NCI-H2081 (cell line): ENCODE measurements at places on chromosomes 12 and 14.

- no peak for DNase-seq
Observed at GRCh38 chr12:86213012-86213411, 43.2 kb downstream of the MGAT4C start.

- DNase-seq, result no peak
Observed at GRCh38 chr12:99915251-99916082, 69.3 kb downstream of the ANKS1B start.

- no peak for DNase-seq
Observed at GRCh38 chr12:45464699-45465098, 248.8 kb downstream of the ANO6 start.

- no peak for DNase-seq
Observed at GRCh38 chr12:32536000-32536345, 136.6 kb downstream of the FGD4 start.

- no peak for DNase-seq
Observed at GRCh38 chr14:72081137-72081536, 148.9 kb downstream of the RGS6 start.

GRCh38 chr14:99627510-99628381 lies 17.2 kb upstream of the HHIPL1 start:
- DNase-seq, result no peak

- no peak for DNase-seq
Observed at GRCh38 chr12:29088611-29089219, 60.4 kb upstream of the FAR2 start.

DNA sequence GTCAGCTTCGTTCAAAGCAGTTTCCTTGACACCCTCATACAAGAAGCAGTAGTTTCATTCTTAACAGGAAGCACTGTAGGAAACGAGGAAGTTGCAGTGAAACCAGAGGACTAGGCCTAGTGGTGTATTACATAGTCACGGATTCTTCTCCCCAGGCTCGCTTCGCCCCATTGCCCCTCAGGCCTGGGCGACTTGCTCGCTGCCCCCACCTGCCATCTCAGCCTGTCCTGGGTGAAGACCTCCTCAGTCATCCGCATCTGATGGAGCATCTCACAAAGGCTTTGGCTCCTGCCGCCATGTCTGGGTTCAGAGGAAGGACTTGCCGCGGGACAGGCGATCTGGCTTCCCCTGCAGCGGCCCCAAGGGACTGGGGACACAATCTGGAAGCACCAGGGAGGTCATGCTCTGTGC lies 93.5 kb downstream of the LMNTD1 start:
- DNase-seq, result no peak

GRCh38 chr12:508795-509194 lies 49.1 kb downstream of the B4GALNT3 start:
- DNase-seq, result no peak

DNA sequence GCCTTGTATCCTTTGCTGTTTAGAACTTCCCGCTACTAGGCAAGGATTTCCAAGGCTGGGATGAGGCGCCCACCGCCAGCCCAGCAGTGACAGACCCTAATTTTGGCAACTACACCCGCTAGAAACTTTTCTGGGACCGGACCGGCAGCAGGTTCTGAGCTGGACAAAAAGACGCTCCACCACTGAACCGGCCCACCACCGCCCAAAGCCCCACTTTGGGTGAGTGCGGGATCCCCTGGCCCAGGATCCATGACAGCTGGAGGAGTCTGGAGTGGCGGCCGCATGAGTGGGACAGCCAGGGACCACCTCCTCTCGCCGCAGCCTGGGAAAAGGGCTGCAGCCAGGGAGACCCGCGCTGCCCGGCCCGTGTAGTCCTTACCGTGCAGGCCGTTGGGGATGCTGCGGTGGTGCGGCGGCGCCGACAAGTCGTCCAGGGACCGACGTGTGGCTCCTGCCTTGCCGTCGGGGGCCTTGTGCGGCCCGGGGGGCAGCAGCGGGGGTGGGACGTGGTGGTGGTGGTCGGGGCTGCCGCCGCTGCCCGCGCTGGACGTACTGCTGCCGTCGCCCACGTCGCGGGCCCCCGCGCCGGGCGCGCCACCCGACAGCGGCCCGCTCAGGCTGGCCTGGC lies 1.1 kb downstream of the CCDC85C start:
- DNase-seq, result no peak

- no peak for DNase-seq
Observed at GRCh38 chr12:11894890-11895289, 175.8 kb upstream of the BCL2L14 start.

DNA sequence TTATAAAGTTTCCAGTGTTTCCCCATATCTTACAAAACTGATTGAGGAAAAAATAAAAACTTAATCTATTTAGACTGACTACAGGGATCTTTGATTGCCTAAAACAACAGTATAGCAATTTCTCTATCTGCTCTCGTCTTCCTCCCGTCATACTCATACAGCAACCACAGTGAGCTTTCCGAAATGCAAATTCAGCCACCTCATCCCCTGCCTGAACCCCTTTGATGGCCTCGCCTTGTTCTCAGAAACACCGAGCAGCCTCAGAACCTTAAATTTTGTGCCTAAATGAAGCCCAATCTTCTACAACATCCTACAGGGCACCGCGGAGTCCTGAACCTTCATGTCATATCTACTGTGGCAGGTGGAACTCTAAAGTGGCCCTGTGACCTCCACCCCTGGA lies 223.7 kb upstream of the TMEM132C start:
- no peak for DNase-seq

DNA sequence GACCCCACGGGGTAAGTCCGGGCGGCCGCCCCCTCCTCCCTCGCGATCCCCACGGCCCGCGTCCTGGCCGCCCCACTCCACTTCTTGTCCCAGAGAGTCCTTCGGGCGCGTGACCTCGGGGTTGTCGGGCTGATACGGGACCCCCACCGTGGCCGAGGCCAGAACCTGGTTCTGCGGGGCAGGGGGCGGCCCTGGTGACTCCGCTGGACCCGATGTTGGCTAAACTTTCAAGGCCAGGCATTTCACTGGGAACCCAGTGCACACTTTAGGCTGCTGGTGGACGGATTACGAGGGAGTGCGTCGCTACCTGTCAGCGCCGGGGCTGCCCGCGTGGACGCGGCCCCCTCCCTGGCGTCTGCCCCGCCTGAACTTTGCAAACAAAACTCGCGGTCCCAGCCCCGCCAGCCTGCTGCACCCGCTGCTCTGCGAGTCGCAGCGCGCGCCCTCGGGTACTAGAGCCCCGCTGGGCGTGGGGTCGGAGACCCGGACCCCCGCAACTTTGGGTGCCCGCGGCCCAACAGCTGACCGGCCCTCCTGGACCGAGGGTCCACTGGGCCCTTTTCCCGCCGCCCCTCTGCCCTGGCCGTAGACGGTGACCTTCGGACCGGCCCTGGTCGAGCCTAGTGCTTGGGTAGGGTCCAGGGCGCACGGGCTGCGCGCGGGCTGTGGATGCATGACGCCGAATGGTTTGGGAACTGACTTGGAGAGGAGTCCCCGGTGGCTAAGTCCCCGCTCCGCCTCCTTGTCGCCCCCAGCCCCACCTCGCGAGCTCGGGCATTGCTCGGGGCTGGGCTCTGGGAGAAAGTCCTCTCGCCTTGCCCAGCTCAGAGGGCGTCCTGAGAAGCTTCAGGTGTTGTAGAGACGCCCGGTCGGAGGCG lies 624 bp downstream of the RIN3 start:
- DNase-seq, result no peak

DNA sequence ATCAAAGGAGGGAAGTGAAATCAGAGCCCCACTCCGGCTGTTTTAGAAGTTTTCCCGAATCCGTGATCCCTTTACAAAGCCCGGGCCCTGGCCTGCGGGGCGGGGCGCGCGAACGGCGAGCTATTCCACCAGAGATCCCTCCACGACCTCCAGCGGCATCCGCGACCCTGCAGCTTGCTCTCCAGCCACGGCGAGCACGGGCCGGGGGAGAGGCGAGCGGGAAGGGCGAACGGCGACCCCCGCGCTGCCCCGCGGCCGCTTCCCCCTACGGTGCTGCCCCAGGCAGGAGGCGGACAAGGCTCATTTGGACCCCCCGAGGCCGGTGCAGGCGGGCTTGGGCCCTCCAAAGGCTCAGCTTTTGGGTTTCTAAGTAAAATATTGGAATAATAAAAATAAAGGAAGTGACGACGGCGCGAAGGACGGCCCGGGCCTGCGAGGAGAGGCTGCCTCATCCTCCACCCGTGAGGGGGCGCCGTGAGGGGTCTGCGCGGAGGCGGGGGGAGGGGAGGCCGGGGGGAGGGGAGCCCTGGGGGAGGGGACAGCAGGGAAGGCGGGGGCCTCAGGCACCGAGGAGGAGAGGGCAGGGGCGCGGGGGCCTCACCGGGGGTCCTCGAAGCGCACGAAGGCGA lies 613 bp downstream of the SRSF9 start:
- DNase-seq, result no peak

GRCh38 chr12:109310247-109311125 lies 1.4 kb upstream of the FOXN4 start:
- DNase-seq, result peak; percentile 62

GRCh38 chr12:93748672-93749383 lies 71.7 kb downstream of the CRADD start:
- no peak for DNase-seq

DNA sequence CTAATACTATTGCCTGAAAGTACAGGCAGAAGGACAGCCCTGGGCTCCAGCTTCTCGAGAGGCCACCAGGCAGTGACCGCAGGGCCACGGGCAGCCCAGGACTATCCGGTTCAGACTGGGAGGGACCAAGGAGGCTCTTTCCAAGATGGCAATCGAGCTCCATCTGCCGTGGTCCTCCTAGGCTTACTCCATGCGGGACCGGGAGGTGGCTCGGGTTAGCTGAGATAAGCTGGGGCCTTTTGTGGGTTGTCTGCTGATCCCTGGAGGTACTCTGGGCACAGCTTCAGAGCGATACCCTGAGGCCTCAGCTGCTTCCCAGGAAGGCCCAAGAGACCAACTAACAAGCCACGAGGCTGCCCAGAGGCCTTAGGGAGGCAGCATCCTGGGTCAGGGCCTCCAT lies 33.1 kb downstream of the SNRNP35 start:
- no peak for DNase-seq

DNA sequence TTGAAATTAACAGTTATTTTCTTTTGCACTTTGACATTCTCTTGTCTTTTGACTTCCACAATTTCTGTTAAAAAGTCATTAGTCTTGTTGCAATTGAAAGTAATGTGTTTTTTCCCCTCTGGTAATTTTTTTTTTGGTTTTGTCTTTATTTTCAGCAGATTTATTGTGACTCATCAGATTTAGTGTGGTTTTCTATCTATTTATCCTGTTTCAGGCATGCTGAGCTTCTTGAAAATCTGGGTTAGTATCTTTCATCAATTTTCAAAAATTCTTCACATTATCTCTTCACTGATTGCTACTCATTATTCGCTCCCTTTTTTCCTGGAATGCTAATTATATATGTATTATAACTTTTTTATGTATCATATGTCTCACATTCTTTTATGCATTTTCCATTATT lies 15.3 kb upstream of the NTF3 start:
- no peak for DNase-seq

- no peak for DNase-seq
Observed at GRCh38 chr12:114397978-114398881, 7.7 kb downstream of the TBX5 start.

DNA sequence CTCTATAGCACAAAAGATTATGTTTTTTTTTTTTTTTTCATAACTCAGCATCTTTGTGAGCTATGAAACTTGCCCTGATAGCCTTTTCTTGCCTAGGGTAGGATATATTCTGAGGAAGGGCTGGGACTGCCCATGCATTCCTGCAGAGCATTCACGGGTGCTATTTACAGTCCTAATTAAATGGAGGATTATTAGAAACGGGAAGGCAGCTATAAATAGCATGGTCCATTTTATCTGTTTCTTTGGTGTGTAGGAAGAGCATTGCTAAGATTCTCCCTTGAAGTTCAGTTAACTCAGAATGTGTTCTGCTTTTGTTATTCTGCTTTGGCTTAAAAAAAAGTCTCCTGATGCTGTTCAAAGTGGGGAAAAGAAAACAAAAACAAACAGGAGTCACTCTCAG lies 630.9 kb downstream of the DIO2 start:
- DNase-seq, result no peak

GRCh38 chr12:92275443-92276154 lies 130.0 kb upstream of the BTG1 start:
- no peak for DNase-seq

GRCh38 chr12:118574288-118574687 lies 197.9 kb downstream of the SUDS3 start:
- no peak for DNase-seq

DNA sequence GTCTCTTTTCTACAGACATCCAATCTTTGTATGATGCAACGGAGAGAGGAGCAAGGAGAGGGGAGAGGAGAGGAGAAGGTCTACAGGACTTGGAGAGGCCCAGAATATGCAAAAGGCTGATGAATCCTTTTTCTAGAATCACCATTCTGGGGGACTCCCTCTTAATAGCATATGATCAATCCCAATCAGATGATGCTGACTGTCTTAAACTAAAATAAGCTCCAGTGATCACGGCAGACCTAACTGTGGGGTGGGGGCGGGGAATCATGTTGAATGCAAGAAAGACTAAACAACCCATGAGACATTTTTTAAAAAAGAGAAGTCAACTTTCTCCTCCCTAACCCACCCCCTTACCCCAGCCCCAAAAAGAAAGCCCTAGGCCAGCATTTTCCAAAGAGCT lies 33.4 kb downstream of the BTBD7 start:
- DNase-seq, result no peak
